ENCODE measurements at places on chromosomes 3 and 15.

GRCh38 chr3:144557515-144557914, 585.9 kb downstream of the DIPK2A start:
- no peak for DNase-seq

GRCh38 chr15:92059036-92059970, 205.8 kb downstream of the SLCO3A1 start:
- DNase-seq: peak; percentile 69

DNA sequence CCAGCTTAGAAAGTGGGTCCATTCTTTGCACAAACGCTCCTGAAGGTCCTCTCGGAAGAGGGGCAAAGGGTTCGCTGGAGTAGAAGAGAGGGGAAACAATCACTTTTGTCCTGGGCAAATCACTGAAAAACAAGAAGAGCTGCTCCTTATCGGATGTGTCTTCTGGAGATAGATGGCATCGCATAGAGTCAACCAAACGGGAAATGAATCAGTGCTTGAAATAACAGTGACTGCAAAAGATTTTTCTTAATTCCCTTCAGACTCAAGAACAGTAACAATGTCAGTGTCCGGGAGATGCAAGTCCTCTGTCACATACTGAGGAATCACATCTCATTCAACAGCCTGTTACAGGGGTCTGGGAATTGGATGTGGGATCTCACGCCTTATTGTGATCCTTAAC, 78.8 kb upstream of the PCSK6 start:
- DNase-seq: no peak

DNA sequence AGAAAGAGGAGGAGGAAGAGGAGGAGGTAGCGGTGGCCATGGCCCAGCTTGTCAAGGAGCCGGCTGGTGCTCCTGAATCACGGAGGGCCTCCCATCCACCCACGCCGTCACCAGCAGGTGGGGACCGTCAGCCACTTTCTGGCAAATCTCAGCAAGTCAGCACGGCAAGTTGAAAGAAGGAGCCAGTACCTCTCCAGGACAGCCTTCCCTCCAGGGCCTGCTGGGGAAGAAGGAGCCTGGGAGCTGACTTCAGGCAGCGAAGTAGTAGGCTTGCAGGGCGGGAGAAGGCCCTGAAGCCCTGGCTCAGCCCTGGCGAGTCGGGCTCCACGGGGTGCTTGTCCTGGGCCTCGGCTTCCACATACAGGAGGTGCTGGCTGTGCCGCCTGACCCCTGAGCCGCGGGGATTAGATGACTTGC, 99.2 kb upstream of the TRPM1 start:
- DNase-seq: no peak

DNA sequence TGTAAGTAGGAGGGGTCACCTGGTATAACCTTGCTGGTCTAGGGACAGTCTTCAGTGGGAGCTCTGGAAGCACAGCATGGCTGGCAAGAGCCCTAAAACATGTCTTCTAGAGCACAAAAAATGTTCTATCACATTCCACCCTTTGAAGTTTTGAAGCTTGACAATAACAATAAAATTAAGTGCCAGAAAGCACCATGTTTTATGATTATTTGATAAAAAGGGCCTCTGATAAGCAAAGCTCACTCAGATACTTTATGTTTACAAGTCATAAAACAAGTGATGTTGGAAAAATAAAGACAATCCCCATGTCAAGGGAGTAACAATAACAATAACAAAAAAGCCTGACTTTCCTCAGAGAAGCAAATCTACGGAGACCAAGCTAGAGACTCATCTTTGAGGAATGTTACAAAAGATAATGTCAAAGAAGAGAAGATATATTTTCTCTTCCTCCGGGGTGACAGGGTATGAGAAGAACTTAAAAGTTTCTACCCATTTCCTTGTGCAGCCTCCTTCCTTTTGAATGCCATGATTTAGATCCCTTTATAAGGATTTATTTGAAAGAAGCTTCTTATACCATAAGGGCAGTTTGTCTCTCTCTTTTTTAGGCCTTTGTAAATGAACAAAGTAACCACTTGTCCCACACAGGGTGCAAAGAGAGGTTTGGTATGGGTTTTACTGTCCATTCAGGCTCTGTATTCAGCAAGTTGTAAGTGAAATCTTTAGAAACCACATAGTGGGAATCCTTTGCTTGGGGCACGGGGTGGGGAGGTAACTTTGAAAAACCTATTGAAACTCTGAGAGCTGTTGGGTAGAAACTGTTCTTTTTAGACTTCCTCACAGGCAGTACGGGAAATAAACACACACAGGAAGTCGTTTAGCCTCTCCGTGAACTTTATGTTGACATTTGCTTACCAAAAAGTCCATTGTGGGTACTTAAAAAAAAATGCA, 109.6 kb upstream of the RBMS3 start:
- DNase-seq: no peak

DNA sequence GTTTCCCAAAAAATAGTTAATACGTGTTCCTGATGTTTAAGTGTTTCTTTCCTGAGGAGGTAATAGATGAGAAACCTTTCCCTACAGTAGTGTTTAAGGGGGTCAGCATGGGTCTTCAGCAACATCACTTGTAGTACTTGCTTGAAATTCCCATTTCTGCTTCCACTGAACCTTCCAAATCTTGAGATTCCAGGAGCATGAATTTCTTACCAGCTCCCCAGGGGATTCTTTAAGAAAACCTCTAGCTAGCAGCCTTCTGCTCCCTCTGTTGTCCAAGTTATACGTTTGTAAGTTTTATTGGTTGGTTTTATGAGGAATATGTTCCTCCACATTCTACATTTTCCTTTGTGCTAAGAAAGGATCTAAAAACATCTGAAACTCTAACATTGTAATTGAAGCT, 38.2 kb upstream of the ACP3 start:
- DNase-seq: no peak

DNA sequence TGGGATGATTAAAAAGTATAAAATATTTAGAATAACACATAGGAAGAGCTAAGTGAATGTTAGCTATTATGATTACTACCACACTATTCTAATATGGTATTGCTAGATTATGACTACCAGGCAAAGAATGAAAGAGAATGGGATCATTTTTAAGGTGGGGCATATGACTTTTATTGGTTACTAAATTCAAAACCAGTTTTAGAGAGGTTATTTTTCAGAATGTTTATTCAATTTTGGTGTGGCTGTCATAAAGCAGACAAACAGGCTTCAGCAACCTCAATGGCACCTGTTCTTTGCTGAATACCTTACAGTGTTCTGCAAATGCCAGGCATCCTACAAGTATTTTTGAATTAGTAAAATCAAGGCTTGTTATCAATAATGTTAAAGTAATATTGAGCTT, 12.8 kb downstream of the SPTSSB start:
- DNase-seq: no peak

- DNase-seq: no peak
These were observed 13.4 kb downstream of the ANP32A start for GRCh38 chr15:68807249-68807648.

Data from NCI-H2171 (cell line).